ENCODE measurements at places on chromosomes 5 and 9.

- DNase-seq = no peak
Measured at GRCh38 chr5:38720554-38721361, 125.1 kb upstream of the OSMR start.

DNA sequence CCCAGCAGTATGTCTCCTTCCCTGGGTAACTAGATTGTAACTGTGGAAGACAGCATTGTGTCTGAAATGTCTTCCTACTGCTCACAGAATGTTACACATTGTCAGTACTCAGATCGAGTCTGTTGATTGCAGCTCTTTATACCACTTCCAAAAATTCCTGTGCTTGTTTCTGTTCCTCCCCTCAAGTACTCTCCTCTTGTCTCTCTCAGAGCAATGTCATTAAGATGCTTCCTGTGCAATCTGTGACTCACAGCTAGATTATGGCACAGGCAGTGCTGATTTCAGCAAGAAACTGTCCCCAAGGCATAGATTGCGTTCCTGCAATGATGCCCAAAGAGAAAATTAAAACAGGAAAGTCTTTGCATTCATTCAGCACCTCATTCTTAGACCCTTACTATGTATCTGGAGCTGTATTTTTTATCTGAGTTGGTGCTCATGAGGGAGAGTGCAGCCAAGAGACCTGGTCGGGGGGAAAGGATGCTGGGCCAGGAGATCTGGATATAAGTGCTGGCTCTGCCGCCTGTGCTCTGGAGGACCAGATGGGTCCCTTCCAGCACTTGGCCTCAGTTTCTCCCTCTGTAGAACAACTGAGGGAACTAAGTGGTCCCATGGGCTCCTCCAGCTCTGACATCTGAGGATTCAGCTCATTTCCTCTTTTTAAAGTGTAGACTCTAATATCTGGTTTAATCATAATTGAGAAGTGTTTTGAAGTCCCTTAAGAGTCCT lies 40.8 kb upstream of the GNPDA1 start:
- no peak for DNase-seq

- DNase-seq = no peak
Measured at GRCh38 chr5:6705088-6705487, 8.1 kb upstream of the TENT4A start.

GRCh38 chr5:76492819-76493189 lies 89.7 kb downstream of the IQGAP2 start:
- DNase-seq = no peak

DNA sequence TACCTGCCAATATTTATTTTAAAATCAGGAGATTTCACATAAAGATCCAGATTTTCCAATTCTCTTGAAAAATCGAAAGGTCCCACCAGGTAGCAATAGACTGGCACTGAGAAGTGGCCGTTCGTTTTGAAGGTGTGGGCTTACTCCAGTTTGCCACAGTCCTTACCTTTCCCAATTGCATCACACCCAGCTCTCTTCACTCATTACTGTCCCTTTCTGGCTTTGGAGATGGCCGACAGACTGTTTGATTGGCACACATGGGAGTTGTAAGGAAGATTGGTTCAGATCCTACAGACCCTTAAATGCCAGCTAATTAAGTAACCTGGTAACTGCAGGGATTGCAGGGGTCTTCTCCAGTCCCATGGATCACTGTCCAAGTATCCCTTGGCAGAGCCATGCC lies 68.7 kb upstream of the LARP1 start:
- no peak for DNase-seq

DNA sequence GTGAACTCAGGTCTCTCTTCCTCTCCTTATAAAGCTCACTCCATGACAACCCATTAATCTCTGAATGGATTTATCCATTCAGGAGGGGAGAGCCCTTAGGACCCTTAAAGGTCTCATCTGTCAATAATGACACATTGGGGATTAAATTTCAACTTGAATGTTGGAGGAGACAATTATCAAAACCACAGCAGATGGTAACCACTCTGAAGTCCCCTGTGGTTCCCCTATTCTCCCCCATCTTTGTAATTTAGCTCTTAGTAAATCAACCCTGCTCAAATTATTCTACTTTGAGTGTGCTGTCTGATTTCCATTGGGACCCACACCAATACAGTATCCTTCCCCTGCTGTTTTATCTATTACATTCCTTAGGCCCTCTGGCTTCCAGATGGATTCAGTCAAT lies 72.0 kb upstream of the RAI14 start:
- no peak for DNase-seq

DNA sequence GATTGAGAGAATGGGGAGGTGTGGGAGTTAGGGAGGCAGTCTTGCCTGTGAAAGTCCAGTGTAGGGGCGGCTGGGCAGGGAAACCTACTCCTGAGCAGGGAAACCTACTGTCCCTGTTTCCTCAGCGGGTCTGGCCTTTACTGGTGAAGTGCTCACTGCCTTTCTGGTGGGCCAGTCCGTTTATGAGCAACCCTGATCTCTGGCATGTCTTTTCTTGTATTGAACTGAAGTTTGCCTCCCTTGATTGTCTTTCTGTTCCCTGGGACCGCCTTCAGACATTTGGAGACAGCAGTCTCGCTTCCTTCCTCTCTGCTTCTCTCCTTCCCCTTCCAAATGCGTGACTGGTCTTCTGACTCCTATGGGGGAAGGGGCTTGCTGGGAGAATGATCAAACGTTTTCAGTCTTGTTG lies 2.9 kb downstream of the SNX18 start:
- DNase-seq = no peak
